Stimulated activated CD4-positive, alpha-beta T cell treated with anti-CD3 and anti-CD28 coated beads, Interleukin-4, amount 100 ng/mL, for 4 hours (primary cell): ENCODE measurements at places on chromosomes 2 and 18.
A peak's percentile ranks its signal among the peaks of the same experiment; 100 is the strongest.

DNA sequence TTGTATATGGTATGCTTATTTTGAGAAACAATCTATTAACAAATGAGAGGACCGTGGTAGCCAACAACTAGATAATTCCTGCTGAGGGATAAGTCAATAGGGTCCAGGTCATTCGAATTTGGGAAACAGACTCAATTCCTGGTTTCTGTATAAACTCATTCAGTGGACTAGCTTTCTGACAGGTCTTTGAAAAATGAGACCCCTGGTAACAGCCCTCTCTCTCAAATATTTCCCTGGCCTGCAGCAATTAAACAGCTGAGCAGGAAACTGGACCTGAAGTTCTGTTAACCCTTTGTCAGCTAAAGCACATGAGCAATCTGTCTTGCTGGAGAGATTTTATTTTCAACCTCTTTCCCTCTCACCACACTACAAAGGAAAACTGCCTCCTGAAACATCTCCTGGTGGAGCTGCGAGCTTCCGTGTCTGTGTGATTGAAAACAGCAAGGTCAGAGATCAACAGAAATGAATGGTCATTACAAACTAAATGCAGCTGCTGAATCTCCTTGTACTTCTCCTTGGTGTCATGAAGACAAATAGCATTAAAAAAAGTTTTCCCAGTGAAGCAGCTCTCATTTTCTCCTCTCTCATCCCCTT lies 70.3 kb upstream of the CCDC85A start:
- DNase-seq: no peak

GRCh38 chr2:234836271-234836670 lies 115.5 kb upstream of the SH3BP4 start:
- no peak for DNase-seq

- DNase-seq: no peak
Measured at GRCh38 chr2:8268172-8268783, 413.6 kb upstream of the ID2 start.

- DNase-seq: no peak
Measured at GRCh38 chr2:196079052-196079451, 10.4 kb upstream of the DNAH7 start.

DNA sequence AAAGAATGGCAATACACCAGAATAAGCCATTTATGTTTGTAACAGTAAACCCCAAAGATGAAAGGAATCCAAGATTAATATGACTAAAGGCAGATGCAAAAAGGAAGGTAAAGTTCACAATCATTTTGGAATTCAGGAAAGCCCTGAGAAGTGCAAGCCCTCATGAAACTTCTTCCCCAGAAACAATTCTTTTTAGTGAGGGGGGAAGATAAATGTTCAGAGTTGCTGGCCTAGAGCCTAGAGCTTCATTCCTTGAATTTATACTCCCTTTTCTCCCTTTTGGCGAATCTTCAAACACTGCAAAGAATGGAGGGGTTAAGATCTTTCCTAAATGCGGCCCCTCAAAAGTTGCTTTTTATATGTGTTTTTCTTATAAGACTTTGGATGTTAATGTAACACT lies 368.8 kb downstream of the MEIS1 start:
- DNase-seq: no peak

GRCh38 chr2:167293943-167294775 lies 405.9 kb downstream of the XIRP2 start:
- DNase-seq: no peak

DNA sequence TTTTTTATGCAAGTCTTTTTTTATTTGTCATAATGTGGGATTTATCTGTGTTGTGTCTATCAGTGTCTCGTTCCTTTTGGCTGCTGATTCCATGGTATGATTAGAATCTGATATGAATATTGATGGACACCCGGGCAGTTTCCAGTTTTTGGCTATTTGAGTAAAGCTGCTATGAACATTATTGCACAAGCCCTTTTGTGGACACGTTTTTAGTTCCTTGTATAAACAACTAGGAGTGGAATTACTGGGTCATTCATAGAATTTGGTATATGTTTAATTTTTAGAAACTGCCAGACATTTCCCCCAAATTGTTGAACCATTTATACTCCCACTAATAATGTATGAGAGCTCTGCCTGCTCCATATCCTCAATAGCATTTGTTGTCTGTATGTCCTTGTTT lies 26.6 kb downstream of the HK2 start:
- no peak for DNase-seq

DNA sequence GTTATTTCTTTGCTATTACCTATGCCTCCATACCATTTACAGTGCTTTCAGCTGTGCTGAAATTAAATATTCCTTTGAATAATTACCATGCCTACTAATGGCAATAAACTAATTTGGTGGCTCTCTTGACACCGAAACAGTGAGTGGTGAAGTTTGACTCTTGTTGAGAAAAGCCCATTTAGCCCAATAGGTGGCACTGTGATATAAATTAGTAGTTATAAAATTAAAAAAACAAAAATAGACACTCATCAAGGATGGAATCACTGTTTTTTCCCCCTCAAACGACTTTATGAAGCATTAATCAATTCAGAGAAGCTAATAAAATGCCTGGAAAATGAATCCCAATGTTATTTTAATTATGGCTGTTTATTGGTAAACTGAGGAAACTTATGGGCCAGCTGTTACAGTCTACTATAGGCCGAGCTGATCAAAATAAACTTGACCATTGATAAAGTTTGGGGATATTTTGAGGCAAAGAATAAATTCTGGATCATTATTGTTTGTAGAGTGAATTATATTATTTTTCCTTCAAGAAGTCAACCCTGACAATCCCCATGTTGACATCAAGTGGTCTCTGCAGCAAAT lies 339.6 kb downstream of the TRIB2 start:
- no peak for DNase-seq

DNA sequence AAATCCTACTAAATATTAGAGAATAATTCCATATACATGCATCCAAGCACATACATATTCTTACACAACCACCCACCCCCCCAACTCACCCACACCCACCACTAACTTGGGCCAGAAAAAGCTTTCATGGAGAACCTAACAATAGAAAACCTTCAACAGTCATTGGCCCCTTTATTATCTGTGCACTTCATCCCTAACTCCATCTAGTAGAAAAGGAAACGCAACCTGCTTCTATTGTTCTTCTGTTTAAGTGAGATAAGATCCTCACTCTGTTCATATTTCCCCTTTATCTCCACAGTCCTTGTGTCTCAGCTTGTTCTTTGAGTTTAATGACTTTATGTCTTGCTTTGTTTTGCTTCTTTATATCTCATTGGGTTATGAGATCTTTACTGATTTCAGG lies 1740.2 kb upstream of the CELF4 start:
- no peak for DNase-seq

DNA sequence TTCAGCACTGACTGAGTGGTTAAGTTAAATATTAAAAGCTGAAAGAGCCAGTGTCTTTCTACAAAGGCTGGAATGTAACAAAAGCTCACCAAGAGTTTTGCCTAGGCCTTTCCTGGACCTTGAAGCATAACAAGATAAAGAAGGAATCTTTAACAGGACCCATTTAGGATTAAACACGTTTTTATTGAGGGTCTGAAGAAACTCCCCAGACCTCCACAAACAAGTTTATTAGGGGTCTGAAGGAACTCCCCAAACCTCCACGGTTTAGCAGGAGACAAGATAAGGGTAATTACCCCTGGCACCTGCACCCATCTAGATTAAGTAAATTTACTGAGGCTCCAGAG lies 104.0 kb downstream of the ACAA2 start:
- DNase-seq: no peak

DNA sequence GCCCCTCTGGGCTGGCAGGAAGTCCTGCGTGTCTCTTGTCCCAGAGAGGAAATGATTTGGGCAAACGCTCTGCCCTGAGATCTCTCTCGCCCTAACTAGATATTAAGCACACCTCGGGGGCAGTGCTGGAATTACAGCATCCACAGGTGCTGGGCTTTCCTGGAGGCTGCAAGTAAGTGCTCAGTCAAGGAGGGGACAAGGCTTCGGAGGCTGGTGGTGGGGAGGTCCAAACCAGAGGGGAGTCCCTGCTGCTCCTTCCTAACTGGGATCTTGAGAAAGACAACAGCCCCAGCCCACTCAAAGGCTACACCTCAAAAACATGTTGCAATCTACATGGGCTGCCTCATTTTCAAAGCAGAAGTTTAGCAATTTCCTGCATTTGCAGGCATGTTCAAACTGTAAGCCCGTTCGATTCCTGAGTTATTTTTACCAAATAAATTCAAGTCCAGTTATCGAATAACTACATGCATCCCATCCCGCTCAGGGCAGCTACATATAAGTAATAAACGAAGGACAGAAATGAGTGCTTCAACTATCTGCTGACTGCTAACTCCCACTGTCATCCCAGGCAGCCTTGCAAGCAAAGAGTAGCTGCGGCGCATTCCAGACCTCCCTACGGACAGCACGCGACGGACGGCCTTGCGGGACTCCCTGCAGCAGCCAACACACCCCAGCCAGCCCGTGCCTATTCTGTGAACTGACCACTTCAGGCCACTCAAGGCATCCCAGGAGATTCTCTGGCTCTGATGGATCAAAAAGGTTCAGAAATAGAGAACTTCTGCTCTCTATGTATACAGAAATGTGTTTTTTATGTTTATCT lies 27.5 kb downstream of the ZNF516 start:
- DNase-seq: no peak

DNA sequence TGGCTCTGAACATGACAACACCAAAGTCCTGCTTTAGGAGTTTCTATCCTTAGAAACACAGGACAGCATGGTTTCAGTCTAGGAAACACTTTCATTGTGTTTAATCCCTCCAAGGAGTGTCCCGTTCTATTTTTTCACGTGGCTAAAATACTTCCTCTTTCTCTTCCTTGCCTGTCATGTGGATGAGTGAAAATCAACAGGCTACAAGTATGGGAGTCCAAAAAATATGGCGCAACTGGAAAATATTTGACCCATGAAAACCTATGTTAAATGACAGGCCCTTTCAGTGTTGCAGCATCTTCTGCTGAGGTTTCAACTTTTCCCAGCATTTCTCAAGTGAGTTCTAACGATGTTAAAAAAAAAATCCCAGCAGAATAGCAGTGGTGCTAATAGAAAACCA lies 146.3 kb downstream of the LAMA3 start:
- no peak for DNase-seq

GRCh38 chr2:219571311-219572236 lies at the start of gene OBSL1:
TSS of gene OBSL1 (minus strand) at chr2:219571539. CDS start at chr2:219571232, 307 bp downstream.
- no peak for DNase-seq

- DNase-seq: no peak
Measured at GRCh38 chr2:83689402-83689801, 769.7 kb downstream of the SUCLG1 start.

DNA sequence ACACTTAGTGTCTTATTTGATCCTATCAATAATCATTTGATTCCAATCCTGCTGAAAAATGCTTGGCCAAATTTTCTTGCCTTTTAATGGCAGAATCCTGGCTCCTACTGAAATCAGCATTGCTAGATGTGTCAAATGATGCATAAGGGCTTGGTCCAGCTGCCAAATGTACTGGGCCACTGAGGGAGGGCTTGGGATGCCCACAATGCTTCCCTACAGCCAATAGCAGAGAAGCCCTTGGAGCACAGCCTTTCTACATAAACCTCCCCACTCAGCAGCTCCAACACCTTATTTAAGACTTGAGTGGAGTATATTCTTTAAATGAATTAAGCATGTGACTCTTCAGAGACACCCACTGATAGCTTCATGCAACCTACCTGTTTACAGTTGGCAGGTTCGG lies 3.6 kb downstream of the ALK start:
- DNase-seq: no peak

DNA sequence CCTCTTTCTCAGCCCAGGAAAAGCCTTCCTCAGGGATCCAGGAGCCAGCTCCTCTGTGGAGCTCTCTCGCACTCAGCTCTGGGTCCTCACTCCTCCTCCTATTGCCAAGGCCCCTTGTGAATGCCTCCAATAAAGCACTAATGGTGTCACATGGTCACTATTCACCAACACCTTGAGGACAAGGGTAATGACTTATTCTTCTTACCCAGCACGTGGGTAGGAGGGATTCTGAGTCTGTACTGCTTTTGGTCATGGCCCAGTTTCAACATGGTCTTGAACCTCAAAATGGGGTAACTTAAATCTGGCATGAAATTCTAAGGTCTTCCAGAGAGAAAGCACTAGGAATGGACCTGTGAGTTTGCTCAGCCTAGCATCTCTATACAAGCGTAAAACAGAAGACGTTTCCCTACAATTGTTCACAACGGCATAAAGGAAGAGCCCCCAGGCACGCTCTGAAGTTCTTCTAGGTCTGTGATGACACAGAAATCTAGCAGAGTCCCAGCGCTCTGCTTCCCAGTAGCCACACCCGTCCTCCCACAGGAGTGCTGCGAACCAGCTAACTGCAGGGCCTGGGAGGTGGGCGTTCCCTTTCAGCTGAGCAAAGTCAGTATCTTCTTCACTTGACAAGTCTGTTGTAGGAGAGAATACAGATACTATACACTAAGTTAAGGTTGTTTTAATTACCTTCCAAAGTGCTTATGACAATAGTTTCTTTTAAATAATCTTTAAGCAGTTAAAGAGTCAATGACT lies 14.6 kb upstream of the KIDINS220 start:
- DNase-seq: no peak

DNA sequence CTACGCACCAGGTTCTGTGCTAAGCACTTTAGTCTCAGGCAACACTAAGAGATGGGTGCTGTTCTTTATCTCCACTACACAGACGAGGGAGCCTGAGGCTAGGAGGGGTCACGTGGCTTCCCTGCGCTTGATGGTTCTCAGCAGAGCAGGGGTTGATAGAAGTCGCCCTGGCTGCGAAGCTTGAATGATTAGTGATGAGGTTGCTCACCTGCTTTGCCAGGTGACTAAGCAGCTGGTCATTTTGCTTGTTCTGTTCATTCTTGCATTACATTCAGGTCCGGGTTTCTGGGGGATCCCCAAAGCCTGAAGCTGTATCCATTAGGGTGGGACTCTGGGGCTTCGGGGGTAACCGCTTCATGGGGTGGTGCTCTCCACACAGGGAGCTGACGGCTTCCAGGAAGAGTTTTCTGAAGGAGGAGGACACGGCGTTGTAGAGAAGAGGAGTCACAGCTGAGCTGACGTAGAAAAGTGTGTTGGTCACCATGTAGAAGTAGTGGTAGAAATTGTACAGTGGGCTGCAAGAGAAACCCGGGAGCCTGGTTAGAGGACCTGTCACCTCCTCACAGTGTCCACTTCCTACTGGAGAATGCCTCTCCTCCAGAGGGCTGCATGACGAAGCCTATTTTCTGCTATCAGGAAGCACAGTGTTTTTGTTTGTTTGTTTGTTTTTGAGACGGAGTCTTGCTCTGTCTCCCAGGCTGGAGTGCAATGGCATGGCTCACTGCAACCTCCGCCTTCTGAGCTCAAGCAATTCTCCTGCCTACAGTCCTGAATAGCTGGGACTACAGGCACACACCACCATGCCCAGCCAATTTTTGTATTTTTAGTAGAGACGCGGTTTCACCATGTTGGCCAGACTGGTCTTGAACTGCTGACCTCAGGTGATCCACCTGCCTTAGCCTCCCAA lies 11.5 kb downstream of the NTSR2 start:
- DNase-seq: no peak

DNA sequence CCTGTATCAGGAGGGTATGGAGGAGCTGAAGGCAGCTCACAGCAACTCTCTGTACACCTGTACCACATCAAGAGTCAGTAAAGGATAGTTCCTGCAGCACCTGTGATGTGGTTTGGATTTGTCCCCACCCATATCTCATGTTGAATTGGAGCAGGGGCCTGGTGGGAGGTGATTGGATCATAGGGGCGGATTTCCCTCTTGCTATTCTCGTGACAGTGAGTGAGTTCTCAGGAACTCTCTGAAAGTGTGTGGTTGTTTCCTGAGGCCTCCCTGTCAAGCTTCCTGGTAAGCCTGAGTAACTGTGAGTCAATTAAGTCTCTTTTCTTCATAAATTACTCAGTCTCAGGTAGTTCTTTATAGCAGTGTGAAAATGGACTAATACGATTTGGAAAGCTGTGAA lies 28.9 kb downstream of the OSBPL1A start:
- peak; percentile 65 for DNase-seq

GRCh38 chr2:23609254-23609653 lies 224.3 kb downstream of the KLHL29 start:
- DNase-seq: no peak
